ENCODE measurements at places on chromosomes 6 and 20.

DNA sequence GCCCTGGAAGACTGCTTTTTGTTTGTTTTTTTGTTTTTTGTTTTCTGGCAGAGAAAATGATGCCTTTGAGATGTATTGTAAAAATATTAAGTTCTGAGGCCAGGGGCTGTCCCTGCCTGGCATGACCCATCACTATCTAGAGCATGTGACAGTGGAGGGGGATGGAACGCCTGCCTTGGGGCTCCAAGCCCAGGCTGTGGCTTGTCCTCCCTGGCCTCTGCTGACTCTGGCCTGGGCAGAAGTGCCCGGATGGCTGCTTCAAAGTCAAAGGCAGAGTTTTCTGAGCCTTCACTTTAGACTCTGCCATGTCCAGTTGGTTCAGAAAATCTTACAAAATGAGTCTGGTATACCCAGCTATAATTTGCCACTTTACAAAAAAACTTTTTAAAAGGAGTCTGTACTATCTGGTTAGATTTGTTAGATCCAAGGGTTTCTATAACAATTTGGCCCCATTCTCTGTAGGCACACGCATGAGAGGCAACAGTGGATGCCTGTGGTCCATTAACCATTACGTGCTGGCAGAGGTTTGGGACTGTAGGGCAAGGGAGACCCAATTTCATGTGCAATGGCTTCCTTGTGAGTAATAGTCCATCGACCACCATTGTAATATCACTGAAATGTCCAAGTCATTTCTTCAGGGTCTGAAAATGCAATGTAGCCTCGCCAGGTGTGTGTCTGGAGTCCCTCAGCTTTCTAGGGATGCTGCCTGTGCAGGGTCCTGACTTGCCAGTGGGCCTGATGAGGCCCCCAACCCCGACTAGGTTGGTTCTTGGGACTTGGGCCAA, 8.3 kb downstream of the PPP1R3G start:
- DNase-seq = no peak

DNA sequence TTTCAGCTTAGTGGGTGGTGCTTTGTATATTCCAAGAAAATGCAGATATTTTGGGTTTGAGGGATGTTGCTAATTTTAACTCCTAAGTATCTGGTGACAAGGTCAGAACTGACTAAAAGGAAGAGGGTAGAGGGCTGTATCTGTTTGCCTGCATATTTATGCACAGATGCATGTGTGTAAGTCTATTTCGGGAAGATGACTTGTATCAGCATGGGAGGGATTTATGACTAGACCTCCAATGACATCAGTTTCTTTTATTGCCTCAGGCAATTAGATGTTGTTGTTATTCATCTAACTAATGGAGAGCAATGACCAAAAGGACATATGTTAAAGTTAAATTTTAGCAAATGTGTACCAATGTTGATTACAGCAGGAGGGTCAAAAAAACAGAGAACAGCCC, 734.3 kb downstream of the QKI start:
- DNase-seq = no peak

GRCh38 chr6:166586424-166587156, at the start of gene RAMACL:
TSS of gene RAMACL (minus strand) at chr6:166586678. CDS start at chr6:166586477, 201 bp downstream.
- DNase-seq = no peak

- no peak for DNase-seq
These were observed 168.6 kb upstream of the CDH4 start for GRCh38 chr20:61083431-61083830.

DNA sequence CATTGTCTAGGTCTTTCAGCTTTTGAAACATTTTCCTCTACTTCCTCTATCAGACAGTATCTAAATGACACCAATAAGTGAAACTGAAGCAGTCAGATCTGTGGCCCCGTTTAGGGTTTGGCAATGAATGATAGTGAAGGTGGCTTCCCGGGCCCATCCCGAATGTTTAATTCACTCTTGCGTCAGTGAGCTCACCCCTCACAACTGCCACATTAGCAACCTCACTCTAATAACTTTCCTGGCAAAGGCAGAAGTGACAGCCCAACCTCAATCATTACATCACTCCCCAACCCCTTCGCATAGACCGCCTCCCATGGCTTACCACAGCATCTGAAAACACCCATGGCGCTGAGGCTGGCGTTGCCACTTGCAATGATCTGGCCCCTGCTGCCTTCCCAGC, 92.4 kb upstream of the CD83 start:
- DNase-seq = no peak

GRCh38 chr6:167424060-167424673, 99.3 kb downstream of the TTLL2 start:
- DNase-seq = no peak

DNA sequence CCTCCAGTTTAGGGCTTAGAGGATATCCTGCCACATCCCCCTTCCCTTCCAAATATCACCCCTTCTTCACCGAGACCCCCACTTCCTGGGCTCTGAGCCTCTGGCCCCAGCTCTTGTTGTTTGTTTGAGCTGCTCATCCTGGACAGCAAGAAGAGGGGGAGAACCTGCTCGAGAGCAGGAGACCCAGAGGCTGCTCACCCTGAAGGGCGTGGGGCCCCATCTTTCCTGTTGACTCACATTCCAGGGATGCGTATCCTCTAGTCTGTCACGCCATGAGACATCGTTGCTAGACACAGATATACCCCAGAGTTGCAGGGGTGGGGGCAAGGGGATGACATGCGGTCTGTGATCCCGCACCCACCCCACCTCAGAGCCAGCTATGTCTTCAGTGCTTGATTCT, 5.7 kb upstream of the TNXB start:
- no peak for DNase-seq

DNA sequence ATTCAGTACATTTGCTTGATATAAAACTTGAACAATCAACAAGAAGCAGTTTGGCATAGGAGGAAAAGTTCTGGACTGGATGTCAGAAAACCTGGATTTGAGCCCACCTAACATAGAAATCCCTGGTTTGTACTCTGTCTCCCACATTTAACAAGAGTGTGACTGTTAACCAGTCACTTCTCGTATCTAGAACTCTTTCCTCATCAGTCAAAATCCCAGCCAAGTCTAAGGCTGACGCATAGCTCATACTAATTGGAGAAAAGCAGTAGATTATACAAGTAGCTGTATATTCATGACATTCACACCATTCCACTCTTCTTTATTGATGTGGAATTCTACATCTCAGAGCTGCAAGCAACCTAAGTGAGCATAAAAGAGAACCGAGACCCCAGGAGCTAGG, 222.7 kb downstream of the PHACTR1 start:
- no peak for DNase-seq

DNA sequence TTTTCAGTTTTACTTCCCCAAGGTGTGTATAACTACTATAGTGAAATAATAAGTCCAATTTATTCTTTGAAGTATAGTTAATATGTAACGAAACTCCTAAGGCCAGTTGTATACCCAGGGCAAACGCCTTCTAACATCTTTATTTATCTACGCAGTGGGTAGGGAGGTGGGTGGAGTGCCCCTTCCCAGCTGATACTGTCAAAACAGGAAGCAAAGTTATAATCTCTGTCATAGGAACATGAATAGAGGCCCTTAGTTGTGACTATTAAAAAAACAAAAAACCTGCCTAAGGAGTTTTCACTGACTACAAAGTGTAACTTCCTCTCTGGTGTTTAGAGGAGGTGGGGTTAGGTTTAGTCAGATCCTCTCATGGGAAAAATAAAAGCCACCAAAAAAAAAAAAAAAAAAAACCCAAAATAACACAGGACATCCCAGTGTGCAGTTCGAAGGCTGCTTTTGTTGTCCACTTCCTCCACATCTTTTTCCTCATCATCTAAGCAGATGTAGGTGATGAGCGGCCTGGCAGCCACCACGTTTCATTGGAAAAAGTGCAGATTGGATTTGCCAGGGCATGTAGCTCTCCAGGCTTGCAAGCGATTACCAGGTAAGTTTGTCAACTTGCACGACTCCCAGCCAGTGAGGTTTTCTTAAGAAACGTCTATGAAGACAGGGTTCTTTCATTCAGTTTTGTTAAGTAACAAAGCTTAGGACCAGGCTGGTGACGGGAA, 58.7 kb downstream of the UTRN start:
- no peak for DNase-seq

DNA sequence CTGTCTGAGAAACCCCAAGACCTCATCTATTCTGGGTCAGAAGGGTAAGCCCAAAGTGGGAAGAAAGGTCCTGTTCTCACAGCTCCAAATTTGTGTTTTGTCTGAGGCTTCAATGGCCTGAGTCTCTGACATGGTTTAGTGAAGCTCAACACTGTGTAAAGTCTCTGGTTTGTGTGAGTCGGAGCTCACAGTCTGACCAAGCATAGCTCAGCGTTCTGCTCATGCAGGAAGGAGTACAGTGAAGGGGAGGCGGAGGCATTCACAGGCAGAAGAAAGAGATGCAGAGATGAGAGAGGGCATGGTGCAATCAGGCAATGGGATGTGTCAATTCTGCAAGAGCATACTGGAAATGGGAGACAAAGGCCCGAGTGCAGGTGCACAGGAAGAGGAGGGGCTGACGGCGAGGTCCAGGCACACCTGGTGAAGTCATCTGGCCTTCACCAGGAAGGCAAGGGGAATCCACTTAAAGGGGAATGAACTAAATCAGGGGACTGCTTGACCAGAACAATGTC, 463.0 kb upstream of the AGPAT4 start:
- DNase-seq = no peak

- DNase-seq = no peak
These were observed 6.4 kb downstream of the FGD2 start for GRCh38 chr6:37011656-37012378.

DNA sequence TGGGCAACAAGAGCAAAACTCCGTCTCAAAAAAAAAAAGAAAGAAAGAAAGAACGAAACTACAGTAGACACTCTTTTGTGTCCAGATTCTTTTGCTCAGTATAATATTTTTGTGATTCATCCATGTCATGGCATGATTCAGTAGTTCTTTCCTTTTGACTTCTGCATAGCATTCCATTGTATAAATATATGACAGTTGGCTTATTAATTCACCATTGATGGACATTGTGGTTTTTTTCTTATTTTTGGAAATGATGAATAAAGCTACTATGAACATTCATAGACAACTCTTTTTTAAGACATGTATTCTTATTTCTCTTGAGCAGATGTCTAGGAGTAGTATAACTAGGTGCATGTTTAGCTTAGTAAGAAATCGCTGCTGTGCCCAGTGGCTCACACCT, 10.3 kb upstream of the IER3 start:
- DNase-seq = no peak

DNA sequence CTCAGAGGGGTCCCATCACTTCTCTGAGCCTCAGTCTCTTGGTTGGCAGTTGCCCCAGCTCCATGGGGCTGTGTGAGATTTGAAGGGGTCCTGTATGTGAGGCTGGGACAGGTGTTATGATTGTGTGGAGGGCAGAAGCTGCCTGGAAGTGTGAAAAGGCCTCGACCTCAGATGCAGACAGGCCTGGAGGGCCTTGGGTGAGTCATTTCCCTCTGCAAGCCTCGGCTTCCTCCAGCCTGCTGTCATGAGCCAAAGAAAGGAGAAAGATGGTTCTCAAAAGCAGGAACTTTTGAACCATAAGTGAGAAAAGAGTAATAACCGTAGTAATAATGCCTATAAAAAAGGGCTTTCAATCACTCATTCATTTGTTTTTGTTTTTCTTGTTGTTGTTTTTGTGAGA, 37.5 kb downstream of the SNAI1 start:
- DNase-seq = no peak

GRCh38 chr6:111994791-111995190, 59.1 kb upstream of the CCN6 start:
- DNase-seq = no peak

- no peak for DNase-seq
These were observed 9.8 kb downstream of the ZNF335 start for GRCh38 chr20:45962031-45962755.

- DNase-seq = no peak
These were observed 285.4 kb downstream of the TFAP2C start for GRCh38 chr20:56914532-56914931.

GRCh38 chr20:4156411-4156810, 141.1 kb upstream of the RNF24 start:
- no peak for DNase-seq

- no peak for DNase-seq
These were observed 11.6 kb downstream of the SNPH start for GRCh38 chr20:1277529-1278322.

DNA sequence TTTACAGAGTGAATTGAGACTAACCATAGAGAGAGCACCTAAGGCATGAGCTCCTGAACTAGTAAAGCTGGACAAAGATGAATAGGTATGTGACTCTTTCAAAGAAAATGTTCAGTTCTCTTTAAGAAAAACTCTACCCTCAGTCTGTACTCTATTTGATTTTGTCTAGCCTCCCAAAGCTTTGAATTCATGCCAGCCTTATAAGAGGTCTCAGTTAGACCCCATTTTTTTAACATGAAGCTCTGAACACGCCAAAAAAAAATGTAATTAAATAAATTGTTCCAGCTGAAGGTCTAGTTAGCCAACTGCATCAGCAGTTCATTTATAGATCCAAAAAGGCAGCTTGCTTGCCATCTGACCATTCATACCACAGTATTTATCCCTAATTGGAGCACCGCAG, 71.6 kb downstream of the COL9A1 start:
- DNase-seq = no peak

GRCh38 chr6:161407115-161407514, 133.3 kb upstream of the AGPAT4 start:
- DNase-seq = no peak

DNA sequence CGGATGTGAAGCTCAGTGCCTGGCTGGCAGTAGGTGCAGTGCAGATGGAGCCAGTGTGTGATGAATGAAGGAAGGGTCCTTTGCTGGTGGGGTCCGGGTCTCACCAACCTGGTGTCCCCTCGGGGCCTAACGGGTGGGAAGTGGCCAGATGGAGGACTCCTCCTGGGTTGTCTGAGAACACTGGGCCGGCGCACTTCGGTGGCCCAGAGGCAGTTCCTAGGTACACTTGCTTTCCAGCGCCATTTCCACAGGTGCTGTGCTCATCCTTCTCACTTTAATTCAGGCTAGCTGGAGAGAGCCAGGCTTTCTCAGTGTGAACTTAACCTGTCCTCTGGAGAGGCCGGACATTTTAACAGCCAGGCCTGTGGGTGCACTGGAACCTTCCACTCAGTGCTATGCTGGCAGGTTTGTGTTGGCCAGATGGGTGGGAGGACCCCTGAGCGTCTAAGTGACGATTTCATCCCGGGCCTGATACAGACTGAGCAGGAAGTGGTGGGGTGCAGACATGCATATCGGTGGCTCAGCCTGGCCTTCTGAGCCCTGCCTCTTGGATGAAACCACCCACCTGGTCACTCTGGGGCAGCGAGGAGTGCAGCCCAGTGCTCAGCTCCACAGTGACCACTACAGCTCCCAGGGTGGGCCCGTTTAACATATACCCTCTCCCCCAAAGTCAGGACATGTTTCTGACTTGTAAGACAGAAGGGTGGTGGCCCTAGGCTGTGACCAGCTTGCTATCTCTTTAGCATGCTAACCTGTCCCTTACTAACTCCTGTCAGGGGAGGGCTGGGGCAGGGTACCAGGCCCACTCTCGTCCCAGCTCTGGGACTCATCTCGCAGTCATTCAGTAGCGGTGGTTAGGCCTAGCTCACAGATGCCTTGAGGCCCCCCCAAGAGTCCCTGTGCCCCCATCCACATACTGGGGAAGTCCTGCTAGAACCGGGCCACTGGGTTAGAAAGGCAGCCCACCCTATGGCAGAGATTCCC, 8.2 kb upstream of the PYGB start:
- no peak for DNase-seq
